ENCODE measurements at places on chromosomes 13 and 19.
A peak's percentile ranks its signal among the peaks of the same experiment; 100 is the strongest.

GRCh38 chr13:22948421-22948820 lies 232.4 kb upstream of the SGCG start:
- DNase-seq = no peak

DNA sequence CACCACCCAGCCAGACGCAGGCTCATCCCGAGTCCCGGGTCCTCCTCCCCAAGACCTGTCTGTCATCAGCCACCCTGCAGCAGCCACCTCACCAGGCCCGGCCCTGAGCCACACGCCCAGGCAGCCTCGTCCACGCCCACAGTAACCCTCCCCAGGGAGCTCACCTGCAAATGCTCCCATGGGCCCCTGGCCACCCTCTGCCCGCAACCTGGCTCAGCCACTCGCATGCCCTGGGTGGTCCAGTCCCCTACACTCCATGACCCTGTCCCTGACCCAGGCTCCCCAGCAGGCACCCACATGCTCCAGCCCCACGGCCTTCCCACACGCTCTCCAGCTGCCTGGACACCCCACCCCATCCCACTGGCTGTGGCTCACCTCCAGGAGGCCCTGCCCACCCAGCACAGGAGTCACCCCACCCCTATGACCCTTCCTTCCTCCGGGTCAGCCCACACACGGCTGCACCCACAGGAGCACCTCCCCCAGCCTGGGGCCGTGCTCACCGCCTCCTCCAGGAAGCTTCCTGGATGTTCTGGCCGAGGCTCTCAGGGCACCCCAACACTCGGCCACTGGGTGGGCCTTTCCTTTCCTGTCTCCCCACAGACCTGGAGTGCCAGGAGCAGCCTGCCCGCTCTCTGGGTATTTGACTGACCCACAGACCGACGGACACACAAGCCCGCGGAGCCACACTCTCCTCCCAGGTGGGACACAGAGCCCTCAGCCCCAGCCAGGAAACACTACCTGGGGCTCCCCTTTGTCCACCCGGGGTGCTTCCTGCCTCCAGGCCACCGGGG lies 3.6 kb downstream of the TMEM259 start:
- no peak for DNase-seq

- DNase-seq = peak; percentile 94
These were observed at the start of the genes LIG1 and ZSWIM9 for GRCh38 chr19:48169939-48170803. Gene LIG1 (minus strand): TSS chr19:48170344. CDS start chr19:48165566, 4,778 bp downstream. Gene ZSWIM9 (plus strand): TSS chr19:48170680. CDS start chr19:48171803, 1,123 bp downstream.

- no peak for DNase-seq
These were observed 48.6 kb upstream of the UBE2L5 start for GRCh38 chr13:30373727-30374126.

DNA sequence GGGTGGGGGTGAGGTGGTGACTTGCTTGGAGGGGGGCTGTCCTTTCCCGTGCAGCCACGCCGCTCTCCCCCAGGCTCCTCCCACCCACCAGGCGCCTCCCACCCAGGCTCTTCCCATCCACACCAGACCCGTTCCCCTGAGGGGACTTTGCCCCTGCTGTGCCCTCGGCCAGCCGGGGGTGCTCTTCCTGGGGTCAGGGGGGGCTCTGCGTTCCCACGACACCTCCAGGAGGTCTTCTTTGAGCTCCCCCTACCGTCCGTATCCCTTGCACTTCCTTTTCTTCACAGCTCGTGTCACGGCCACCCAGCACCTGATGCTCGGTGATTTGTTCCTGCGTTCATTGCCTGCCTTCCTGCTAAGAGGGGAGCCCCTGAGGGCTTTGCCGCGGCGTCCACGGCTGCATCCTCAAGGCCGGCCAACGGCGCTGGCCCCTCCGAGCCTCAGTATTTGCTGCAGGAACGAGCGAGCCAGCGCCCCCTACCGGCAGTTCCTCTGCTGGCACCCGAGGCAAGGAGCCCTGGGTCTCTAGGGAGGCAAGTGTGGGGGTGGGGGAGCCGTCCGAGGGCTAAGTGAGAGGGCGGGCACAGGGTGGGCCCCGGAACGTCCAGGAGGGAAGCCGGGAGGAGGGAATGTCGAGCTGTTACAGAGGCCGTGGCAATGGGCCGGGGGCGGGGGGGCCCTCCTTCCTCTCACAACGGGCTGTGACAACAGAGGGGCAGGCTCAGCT lies 11.8 kb downstream of the LRRC4B start:
- peak; percentile 53 for DNase-seq

DNA sequence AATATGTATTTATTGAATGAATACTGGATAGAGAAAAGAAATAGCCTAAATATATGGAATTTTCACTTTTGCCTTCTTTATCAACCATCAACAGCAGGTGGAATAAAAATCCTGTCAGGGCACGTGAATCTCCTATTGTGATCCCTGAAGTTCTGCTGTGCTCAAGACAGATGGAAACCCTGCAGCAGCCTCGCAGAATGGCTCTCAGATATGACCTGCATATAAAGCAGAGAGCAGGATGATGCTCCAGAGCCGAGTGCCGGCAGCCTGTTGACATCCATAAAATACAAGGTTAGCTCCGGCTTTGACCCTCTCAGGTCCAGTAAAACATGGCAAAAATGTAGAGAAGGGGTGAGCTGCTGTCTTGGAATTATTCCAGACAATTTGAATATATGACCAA lies 659.3 kb downstream of the DIAPH3 start:
- no peak for DNase-seq

DNA sequence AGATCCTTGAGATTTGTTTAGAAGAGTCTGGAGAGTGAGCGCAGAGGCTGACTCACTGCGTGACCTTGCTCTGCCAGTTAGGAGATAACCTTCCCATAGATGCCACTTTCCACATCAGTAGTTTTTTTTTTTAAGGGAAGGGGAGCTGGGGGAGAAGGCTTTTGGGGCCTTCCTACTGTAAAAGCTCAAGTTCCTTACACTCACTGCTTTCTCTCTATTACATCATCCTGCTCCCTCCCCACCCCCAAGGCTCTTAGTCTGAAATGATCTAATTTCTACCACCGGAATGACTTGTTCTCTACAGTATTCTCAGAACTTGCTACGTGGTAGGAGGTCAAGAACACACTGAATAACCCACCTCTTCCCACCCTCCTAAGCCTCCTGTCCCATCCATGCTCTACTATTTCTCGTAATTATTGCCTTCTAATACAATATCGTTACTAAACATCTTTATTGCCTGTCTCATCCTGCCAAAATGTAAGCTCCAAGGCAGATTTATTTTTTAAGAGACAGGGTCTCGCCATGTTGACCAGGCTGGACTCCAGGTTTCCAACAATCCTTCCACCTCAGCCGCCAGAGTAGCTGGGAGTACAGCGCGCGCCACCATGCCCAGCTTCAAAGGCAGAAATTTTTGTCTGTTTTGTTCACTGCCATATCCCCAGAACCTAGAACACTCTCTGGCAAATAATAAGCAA lies 1.2 kb downstream of the LONP1 start:
- DNase-seq = peak; percentile 94

- DNase-seq = peak; percentile 65
These were observed 131.0 kb downstream of the DLEU7 start for GRCh38 chr13:50712456-50712855.

GRCh38 chr13:60147361-60147760 lies 16.4 kb downstream of the DIAPH3 start:
- DNase-seq = no peak

DNA sequence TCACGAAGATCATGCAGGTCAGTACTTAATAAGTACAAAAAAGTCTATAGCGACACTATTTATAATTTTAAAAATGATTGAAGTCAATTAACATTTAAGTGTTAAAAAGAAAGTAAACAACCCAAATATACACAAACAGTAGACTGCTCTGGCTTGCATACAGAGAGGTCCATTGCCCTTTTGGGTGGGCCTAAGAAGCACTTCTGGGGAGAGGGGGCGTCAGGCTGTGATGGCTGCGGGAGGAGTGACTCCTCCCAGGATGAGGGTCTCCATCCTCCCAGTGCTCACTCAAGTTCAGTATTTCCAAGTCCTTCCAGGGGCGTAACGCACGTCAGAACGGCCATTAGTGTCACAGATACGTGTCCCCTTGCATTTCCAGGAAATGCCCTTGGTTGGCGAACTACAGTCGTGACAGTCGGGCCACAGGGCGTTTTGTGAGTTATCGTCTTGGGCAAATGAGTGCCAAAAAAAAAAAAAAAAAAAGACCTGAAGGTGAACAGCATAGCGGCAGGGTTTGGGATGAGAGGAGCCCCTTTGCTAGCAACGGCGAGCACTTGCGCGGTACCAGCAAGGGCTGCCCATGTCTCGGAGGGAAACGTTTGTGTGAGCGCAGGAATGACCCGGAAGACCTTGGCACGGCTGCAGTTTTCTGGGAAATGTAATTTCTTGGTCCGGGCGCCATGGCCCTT lies at the start of gene SCGB2B2:
Gene SCGB2B2 (minus strand): TSS at position 463 of the 689 bp plus-strand sequence. CDS start 82,596 bp downstream, outside the sequence.
- DNase-seq = no peak

GRCh38 chr19:40862333-40862732 lies 12.1 kb upstream of the CYP2A6 start:
- no peak for DNase-seq

GRCh38 chr13:108734676-108735075 lies 105.3 kb downstream of the MYO16 start:
- no peak for DNase-seq

DNA sequence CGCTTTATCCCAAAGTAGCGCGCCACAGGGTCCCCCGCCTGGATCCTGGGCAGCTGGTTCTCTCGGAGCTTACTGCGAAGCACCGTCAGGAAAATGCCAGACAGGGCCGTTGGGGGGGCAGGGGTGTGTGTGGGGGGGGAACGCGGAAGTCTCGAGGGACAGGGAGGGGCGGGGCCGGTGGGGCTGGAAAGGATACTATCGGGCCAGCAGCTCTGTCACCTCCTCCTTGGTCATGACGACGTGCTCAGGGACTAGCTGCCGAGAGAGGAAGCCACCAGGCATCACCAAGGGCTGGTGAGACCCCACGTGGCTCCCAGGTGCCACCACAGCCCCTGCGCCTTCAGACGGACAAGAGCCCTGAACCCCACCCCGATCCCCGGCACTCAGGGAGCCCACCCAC lies 5.3 kb downstream of the POLR2E start:
- no peak for DNase-seq

- DNase-seq = no peak
These were observed 1.4 kb upstream of the CD37 start for GRCh38 chr19:49333811-49334288.

DNA sequence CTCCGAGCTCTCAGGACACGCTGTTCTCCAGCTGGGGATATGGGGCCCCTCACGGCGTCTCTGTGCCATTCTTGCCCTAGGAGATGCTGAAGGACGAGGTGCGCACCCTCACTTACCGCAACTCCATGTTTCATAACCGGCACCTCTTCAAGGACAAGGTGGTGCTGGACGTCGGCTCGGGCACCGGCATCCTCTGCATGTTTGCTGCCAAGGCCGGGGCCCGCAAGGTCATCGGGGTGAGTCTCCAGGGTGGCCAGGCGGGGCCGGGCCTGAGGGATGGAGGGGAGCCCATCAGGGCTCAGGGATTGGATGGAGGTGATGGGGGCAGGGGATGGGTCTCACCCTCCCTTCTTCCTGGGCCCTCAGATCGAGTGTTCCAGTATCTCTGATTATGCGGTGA lies 4.8 kb downstream of the PRMT1 start:
- DNase-seq = no peak

DNA sequence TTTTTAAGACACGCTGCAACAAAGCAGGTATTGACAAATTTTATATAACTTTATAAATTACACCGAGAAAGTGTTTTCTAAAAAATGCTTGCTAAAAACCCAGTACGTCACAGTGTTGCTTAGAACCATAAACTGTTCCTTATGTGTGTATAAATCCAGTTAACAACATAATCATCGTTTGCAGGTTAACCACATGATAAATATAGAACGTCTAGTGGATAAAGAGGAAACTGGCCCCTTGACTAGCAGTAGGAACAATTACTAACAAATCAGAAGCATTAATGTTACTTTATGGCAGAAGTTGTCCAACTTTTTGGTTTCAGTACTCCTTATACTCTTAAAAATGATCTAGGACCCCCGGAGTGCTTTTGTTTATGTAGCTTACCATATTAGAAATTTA lies 1.2 kb downstream of the BRCA2 start:
- DNase-seq = no peak

Data from AG10803 (cell line).